ENCODE measurements at places on chromosomes 7 and 10.

GRCh38 chr10:90911133-90912051 lies 9.5 kb downstream of the ANKRD1 start:
- DNase-seq: peak; percentile 72

DNA sequence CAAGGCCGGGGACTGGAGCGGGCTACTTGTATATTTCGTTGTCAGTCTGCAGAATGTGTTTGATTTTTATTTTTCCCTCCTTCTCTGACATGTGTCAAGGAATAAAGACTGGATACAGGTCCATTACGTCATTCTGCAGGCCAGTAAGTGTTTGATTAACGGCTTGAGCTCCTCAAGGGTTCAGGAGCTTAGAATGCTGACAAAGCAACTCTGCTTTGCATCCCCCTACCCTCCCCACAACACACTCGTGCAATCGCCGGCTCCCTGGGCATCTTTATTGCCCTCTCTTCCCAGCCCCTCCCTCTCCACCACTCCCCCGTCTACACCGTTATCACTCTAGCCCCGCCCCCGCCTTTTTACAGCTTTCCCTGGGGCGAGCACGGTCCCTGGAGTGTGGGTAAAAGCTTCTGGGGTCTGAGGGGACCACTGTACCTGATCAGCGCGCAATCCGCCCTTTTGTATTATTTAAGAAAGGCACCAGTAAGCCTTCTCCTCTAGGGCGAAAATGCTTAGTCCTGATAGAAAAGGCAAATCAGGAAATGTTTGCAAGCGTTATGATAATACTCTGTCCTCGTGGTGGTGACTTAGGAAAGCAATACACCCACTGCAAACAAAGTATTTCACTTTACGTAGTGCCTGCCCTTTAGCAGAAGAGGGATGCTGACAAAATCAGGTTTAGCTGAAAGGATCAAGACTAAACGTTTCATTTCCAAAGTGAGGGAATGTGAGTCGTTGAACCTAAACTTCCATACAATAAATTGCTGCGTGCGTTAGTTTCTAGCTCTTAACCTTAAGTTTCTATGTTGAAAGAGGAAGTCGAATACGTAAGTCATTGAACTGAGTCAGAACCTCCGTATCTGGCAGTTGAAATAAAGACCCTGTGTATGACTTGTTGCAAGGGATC lies 1.4 kb upstream of the CREB5 start:
- DNase-seq: no peak

GRCh38 chr10:126233182-126234148 lies 154.8 kb downstream of the ADAM12 start:
- DNase-seq: no peak

DNA sequence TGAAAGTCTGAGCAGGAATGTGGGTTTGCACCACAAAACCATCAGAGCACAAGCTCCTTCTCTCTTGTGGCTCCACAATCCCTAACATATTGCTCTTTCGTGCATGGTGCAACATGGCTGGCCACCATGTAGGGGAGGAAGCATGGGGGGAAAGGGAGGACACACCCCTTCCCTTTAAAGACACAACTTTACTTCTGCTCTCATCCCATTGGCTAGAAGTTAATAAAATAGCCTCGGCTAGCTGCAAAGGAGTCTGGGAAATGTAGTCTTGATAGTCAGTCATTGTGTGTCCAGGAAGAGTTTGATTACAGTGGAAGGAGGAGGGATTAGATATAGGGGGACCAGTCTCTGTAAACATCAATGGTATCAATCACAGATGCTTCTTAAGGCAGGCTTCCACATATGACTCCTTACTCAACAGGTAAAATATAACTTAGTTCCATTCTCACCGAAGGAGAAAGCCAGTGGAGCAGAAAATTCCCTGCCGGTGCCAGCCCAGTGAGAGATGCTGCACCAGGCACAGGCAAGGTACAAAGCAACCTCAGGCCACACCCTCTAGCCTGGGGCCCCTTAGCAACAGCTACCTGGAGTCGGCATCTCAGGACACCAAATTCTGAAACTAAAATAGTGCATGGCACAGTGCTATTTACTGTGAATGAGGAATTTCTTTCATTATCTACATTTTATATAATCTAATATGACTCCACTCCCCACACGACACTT lies 124.7 kb upstream of the CTBP2 start:
- DNase-seq: peak; percentile 0

- DNase-seq: peak; percentile 49
Observed at GRCh38 chr10:91891125-91892001, 17.9 kb downstream of the FGFBP3 start.

DNA sequence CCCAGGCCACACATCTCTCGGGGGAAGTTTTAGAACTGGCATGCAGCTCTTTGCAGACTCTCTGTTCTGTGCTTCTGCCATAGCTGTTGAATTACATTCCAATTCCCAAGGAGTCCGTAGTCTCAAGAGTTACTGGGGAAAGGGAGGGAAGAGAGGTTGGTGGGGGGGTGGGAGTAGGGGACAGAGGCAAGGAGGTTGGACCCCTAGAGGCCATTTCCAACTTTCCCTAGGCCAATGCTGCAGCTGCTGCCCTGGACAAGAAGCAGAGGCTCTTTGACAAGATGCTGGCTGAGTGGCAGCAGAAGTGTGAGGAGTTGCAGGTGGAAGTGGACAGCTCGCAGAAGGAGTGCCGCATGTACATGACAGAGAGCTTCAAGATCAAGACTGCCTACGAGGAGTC lies 23.8 kb downstream of the MYH16 start:
- no peak for DNase-seq

DNA sequence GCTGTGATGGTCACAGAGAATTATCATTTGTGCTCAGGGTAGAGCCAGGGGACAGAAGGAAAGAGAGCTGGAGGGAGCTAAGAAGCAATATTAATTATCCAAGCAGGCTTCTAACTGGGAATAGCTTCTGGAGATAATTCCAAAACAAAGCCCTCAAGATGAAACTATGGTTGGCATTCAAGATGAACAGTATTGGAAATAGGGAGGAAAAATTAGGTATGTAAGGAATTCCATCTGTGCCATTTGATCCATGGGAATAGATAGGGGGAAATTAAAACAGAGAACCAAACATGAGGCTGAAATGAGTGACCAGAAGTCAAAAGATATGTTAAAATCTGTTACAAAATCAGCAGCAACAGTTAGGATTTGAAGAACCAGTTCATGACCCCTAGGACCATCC lies 75.3 kb downstream of the NDUFB2 start:
- no peak for DNase-seq

DNA sequence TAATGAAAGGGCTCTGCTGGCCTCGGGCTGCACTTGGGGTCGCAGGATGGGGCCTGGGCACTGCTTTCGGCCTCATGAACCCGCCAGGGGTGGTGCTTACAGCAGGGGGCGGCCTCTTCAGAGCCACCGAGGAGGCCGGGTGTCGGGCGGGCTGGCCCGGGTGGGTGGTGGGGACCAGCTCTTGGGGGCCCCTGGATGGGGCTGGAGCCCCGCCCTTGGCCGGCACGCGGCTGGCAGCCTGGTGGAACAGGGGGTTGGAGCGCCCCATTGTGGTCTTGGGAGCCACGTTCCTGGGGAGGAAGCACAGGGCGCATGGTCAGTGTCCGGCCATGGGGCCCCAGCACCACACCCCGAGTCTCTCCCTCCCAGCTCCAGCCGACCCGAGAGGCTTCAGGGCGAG lies 8.8 kb downstream of the ADAM8 start:
- no peak for DNase-seq

- no peak for DNase-seq
Observed at GRCh38 chr7:33233659-33234058, 104.3 kb downstream of the BBS9 start.
